ENCODE measurements at places on chromosomes 13 and 19.

- peak; percentile 39 for DNase-seq
Measured at GRCh38 chr13:48255954-48256353, 22.9 kb downstream of the ITM2B start.

DNA sequence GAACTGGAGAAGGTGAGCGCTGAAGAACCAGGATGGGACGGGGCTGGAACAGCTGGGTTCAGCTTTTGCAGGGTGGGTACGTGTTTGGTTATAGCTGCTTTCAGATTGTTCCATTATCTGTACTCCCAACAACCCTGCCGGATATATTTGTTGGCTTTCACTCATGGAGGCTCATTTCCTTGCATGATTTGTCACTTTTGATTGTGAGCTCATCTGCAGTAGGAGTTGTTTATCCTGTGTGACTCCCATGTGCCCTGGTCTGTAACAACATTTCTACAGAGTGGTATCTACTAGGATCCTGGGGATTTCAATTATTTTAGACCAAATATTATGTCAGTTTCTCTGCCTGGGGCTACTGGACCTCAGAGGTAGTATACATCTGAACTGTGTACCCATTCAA is 5.4 kb downstream of the ARL11 start:
- no peak for DNase-seq

DNA sequence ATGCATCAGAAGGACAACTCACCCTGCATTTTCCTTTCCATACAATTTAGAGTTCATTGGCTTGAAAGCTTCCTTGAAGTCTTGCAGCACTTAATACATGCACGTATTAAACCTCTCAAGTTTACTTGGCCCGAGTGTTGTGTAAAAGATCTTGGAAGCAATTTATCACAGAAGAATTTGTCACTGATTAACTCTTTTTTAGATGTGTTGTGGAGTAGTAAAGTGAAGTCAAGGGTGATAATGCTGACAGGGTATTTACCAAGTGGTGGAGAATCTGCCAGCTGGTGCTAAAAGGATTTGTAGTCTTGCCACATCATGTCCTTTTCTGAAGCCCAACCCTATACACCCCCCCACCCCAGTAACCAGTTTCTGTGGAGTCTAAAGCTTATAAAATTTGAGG is 421.0 kb upstream of the MIR17HG start:
- no peak for DNase-seq

DNA sequence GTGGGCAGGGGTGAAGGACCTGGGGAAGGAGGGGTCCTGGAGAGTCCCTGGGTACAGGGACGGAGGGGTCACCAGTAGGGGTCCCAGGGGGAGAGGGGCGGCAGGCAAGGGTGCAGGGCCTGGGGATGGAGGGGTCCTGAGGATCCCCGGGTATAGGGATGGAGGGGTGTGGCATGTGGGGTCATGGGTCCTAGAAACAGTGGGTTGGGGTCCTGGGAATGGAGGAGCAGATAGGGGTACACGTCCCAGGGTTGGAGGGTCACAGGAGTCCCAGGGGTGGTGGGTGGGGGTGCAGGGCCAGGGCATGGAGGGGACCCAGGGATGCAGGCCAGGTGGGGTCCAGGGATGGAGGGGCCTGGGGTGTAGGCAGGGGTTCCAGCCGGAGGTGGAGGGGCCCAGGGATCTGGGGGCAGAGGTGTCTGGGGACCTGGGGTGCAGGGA is 1.4 kb downstream of the BTBD2 start:
- DNase-seq, result no peak

DNA sequence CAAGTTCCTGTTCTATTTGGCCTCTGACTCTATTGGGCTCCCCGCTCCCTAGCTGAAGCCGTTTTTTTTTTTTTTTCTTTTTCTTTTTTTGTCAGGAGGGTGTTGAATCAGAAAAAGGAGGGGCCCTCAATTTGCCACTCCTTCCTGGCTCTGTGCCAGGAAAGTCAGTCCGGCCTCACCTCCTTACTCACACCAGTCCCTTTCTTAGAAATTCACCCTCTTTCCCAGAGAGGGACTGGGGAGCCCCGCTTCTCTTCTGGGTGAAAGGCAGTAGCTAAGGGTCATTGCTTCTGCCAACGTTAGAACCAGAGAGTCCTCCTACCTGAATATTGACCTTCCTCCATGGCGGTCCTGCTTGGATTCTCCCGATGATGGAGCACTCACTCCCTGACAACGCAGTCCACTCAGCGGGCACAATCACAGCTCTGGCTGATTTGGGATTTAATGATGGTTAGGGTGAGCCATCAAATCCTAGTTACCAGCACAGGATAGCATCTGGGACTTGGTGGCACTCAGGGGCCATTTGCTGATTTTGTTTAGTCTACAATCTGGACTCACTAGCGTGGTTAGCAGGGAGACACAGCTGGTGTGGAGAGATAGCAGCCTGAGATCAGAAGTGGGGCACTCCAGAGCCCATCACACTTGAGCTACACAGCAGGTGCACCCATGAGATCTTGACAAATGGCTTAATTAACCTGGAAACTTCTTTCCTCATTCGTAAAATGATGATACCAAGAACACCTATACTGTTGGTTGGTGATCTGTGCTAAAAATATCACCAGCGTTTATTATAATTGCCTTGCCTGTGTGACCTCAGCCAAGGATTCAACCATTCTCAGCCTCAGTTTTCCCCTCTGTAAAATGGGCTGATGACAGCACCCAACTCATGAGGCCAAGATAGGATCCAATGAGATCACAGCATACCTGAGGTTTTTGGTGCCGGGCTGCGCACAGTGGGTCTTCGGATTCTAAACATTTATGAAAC is 2.2 kb downstream of the FCER2 start:
- DNase-seq, result peak; percentile 74

GRCh38 chr19:39997638-39998216 is 867 bp downstream of the ZNF546 start:
- DNase-seq, result no peak

GRCh38 chr13:48504606-48505005 is 28.3 kb downstream of the RCBTB2 start:
- DNase-seq, result no peak

DNA sequence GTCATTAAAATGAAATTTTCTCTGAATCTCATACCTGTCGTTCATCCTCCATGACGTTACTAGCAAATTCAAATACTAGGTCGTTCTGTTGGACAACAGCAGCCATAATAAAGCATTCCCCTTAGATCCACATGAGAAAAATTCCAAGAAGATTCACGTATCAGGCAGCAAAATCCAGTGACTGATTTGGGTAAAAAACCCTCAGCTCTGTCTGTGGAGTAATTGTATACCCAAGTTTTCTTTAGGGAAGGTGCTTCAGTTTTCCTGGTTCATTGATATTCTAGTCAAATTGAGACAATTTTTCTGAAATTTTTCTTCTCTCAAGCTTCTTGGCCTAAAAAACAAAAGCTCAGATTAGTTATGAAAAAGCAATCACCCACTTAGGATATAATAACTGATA is 37.2 kb downstream of the ELF1 start:
- DNase-seq, result peak; percentile 27

DNA sequence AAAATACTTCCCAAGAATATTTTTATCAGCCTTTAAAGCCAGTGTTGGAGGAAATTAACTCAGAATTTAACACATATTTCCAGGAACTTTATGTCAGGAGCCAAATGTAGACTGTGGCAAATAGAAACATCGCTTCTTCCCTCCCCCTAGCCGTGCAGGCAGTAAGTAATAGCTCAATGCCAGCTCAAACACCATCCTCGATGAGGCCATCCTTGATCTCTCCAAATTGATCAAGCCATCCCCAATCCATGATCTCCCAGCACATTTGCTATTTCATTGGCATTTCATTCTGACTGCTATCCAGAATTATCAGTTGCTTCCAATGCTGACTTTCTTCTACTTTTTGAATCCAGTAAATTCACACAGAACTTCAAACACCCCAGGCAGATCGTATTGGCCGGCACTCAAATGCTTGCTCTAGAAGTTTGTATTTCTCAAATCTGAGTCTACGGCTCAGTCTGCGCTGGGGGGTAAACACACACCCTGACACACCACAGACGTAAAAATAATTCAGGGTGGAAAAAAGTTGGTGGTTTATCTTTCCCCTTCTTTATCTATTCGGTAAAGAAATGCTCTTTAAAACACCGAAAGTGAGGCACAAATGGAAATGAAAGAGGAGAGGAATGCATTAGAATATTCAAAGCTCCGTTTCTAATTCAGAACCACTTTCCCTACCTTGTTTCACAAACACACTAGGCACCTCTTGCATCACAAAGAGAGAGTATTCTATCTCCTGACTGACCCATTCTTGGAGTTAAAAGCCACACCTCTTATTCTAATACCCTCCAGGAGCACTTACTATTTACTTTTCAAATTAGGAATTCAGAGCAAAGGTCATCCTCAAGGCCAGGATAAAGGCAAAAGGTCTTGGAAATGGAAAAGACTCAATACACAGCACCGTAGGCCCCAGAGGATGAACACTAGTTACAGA is 991 bp downstream of the OBI1 start:
- DNase-seq, result peak; percentile 35

GRCh38 chr13:70311191-70311590 is 202.9 kb upstream of the KLHL1 start:
- DNase-seq, result no peak

GRCh38 chr13:112893570-112894422 is 75.2 kb upstream of the MCF2L start:
- peak; percentile 38 for DNase-seq

DNA sequence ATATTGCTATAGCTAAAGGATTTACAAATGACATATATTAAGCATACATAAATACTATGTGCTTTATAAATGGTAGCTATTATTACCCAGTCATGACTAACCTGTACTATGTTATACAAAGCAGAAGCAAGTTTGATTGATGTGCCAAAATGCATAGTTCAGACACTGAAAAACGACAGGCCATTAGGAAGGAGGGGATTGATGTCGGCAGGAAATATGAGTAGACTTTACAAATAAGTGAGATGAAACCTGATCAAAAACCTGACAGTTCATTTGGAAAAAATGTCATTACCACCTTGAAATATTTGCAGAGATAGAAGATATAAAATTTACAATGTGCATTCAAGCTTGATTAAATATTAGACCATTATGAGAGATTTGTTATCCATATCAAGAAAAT is 38.8 kb upstream of the TPP2 start:
- no peak for DNase-seq

GRCh38 chr13:80904386-80904785 is 563.5 kb upstream of the SPRY2 start:
- no peak for DNase-seq

DNA sequence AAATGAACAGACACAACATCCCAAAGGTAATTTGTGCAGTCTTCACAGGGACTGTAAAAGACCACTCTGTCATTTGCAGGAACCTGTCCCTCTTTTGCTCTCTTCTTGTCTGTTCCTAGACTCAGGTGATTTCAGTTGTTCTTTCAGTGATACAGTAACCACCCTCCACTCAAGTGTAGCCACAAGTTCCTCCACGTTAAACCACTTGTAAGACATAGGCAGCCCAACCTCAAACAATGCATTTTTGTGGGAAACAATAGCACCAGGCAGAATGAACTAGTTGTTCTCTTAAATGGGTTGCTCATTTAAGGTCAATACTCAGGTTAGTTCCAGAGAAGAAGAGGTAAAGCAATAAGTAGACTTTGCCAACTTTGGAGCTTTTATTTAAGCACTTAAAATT is 359.4 kb downstream of the MZT1 start:
- no peak for DNase-seq

GRCh38 chr13:44347301-44347700 is 26.3 kb upstream of the SERP2 start:
- DNase-seq, result no peak

DNA sequence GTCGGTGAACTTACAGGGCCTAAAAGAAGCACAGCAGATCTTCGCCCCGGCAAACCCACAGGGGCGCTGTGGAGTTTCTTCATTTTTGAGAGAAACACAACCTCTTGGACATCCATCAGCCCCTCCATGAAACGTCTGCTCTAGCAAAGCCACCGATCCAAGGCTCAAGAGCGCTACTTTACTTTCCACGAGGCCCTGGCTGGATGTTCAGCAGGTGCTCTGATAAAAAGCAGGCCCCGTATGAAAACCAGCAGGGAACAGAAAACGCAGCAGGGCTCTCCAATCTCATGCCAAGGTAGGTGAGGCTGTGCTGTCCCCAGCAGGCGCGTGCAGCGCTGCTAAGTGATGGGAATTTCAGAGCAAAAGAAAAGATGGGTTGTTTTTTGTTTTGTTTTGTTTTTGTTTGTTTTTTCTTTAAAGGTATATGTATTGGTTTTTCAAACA is 86.7 kb downstream of the IRS2 start:
- DNase-seq, result no peak

DNA sequence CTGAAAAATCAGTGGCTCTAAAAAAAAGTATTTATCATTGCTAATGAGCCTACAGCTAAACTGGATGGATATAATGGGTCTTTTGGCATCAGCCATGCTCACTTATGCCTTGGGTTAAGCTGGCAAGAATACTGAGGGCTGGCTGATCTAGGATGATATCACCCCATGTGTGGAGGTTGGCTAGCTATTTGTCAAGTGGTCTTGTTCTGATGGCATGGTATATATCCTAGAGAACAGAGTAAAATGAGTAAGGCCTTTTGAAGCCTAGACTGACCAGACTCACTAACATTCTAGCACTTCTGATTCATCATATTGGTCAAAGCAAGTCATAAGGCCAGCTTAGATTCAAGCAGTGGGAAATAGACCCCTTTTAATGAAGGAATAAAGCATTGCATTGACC is 383.0 kb downstream of the SLITRK1 start:
- no peak for DNase-seq

DNA sequence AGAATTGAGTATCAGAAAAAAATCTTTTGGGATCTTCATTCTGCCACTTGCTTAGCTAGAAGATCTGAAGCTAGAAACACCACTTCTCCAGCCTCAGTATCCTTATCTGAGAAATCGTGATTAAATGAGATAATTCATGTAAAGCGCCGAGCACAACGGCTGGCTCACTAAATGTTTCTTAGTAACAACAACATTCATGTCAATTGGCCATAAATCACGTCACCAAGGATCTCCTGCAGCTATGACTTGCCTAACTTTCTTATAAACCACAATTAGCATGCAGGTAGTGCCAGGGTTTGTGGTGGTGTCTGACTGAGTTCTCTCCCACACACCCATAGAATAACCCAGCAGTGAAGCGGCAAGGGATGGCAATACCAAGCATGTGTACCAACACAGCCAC is 501.3 kb downstream of the EFNB2 start:
- no peak for DNase-seq

DNA sequence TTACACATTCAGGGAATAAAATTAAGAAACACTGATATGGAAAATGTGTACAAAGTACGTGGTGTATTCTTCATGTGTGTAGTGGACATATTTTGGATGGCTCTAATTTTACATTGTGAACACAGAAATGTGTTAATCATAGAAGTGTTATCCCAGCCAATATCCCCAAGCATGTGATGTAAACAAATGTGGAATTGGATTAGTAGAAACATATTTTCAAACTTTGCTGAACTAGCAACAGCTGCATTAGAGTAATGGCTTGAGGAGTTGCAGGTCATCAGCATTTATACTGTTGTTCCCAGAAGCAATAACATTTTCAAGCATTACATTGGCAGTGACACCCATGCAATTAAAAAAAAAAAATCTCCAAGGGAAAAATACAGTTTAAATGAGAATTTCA is 600.6 kb downstream of the SLITRK1 start:
- DNase-seq, result no peak

DNA sequence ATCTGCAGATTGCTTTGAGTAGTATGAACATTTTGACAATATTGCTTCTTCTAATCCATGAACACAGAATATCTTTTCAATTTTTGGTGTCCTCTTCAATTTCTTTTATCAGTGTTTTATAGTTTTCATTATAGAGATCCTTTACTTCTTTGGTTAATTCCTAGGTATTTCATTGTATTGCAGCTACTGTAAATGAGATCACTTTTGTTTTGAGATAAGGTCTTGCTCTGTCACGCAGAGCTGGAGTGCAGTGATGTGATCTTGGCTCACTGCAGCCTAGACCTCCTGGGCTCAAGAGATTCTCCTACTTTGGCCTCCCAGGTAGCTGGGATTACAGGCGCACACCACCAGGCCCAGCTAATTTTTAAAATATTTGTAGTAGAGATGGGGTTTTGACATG is 9.8 kb downstream of the CYP2A7 start:
- DNase-seq, result peak; percentile 62
